H54 (cell line): ENCODE measurements at places on chromosomes 6 and 20.

GRCh38 chr20:50089140-50089786 is 23.7 kb downstream of the UBE2V1 start:
- no peak for DNase-seq

GRCh38 chr6:79385333-79385732 is 150.9 kb upstream of the HMGN3 start:
- no peak for DNase-seq

GRCh38 chr6:13296536-13296997 is 31.8 kb downstream of the TBC1D7 start:
- no peak for DNase-seq

- DNase-seq = no peak
Measured at GRCh38 chr6:64281167-64281566, 645.6 kb downstream of the PHF3 start.

DNA sequence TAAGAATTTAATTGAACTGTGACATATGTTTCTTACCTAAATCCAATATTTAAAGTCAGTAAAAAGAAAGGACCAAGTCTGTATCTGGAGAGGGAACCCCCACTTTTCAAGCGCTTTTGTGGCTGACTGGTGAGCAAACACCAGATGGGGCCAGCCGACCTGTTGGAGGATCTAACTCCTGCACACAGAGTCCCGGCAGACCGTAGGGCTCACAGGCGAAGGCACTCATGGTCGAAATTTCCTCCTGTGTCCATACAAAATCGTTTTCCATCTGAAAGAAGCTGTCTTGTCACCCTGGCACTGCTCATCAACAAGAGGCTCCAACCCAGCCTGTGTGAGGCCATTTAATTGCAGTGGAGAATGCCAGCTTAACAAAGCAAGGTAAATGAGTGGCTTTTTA is 94.0 kb downstream of the SCML4 start:
- DNase-seq = no peak

GRCh38 chr6:22349051-22349450 is 52.2 kb upstream of the PRL start:
- no peak for DNase-seq

DNA sequence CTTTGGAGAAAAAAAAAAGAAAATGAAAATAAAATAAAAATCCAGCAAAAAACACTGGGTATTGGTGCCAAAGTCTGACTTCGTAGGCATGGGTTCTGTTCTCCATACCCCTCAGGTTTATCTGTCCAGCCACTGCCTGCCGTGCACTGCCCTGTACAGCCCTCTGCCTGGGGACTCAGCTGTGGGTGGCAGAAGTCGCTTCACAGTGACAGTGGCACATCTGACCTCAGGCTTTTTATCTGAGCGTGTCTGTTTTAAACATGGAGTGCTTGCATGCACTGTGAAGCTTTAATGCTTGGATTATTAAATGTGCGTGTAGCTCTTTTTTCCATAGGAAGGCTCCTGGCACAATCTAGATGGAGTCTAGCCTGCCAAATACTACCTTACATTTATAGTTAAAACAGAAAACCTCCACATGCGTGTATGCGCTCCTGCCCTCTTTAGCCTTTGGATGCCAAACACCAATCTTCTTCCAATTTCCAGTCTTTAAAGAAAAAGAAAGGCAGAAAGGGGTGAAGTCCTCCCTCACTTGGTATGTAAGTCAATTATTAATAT is 375.5 kb downstream of the UTRN start:
- no peak for DNase-seq

DNA sequence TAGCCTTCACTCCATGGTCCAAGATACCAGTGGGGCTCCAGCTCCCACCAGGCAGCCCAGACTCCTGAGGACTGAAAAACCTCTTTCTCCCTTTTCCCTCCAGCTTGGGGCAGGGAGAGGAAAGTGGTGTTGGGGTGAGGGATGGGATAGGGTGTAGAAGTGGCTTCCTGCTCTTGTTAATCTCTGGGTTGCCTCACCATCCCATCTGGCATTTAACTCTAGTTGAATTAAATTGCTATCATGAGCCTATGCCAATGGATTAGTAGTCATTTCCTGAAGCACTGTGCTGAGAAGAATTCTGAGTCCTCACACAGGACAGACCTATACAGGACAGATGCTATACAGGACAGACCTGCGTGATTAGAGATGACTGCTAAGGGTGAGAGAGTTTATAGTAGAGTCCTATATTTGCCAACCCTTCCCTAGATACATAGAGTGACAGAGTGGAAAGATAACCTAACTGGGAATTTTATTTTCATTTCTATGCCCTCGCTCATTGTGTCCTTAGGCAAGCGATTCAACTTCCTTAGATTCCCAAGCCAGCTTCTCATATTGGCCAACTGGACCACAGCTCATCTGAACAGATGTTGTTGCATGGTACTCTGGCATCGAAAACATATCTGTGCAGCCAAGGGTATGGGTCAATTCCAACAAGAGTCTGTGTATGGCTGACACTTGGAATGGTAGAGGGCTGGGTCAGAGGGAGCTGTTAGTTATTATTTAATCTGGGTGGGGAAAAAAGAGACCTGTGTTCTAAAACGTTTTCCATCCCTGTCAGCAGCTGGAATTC is 42.8 kb downstream of the MCHR2 start:
- no peak for DNase-seq

DNA sequence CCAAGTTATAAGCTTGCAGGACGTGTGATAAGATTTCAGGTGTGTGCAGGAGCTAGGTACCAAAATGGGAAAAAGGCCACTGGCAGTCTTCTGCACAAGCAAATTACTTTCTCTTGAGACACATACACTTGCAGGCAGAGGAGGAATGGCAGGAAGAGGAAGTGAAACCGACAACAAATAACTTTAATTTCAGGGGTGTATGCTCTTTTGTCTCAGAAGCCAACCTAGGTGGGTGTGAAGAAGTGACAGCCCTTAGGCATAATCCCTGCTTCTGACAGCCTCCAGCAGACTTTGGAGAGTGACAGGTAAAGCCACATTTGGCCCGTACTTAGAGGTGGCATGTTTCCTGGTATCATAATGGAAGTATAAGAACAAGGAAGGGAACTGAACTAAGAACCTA is 118.8 kb upstream of the TRAF3IP2 start:
- no peak for DNase-seq
